ENCODE measurements at places on chromosomes 11 and 22.

DNA sequence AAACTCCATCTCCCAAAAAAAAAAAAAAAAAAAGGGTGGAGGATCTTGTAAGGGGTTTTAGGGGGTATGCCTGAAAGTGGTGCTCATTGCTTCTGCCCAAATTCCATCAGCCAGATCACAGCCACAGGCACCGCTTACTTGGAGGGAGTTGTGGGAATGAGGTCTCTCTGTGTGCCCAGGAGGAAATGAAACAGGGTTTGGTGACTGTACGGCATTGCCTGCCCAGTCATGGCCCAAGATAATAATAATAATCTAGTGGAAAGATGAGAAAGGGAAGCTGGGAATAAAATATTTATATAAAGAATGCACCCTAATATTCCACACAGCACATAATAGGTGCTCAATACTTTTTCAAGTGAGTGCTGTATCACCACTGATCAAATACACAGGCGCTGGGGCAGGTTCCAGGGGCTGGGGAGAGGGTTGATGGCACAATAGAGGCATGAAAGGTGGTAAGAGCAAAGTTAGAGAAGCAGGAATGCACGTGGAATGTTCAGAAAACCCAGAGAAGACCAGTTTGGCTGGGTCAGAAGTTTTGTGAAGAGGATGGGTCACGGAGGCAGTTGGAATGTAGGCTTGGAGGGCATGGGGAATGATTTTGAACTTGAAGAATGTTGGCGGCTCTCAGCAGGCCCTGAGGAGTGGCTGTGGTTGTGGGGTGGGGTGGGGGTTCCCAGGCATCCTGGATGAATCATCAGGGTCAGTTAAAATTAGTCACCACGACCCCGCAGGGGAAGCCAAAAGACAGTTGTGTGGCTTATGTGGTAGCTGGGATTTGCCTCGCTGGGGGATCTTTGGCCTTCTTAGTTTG, 12.5 kb upstream of the MB start:
- peak; percentile 98 for DNase-seq

DNA sequence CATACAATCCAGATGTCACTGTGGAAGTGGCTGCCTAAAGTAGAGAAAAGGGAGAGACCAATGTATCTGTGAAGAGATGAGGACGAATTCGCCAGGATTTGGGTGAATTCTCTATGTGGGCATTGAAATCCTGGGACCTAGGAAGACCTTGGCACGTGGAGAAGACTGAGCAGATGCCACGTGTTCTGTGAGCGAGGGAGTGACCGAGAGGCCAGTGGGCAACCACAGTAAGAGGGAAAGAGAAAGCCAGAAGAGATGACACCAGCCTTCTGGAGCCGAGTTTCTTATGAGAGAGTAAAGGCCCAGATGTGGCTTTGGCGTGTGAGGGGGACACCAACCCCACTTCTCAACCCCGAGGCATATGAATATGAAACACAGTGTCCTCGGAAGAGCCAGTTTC, 228.1 kb downstream of the BUD13 start:
- no peak for DNase-seq

DNA sequence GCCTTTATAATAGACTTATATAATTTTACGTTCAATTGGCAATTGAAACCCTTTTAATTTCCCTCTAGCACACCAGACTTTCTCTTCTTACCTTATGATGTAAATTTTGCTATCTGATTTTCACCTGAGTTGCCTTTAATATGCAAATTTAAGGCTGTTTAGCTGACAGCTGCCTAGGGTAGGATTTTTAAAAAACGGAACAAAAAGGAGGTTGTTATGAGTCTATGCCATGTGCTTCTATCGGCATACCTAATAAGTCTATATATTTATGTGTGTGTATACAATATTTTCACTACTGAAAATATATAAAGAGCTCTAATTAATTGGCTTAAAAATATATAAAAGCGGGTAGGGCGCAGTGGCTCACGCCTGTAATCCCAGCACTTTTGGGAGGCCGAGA, 11.8 kb upstream of the SELENOH start:
- DNase-seq = no peak

DNA sequence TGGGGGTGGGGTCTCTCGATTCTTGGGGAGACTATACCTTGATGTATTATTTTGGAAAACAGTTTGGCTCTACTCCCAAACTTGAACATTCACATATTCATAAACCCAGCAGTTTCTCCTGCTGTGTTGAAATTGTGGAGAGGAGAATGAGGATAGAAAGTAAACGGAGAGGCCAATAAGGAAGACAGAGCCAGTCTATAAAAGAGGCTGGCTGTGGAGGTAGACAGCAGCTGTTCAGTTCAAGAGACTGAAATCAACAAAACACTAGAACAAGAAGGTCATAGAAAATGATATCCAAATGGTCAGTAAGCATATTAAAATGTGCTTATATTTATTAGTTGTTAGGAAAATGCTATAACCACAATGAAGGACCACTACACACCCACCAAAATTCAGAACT, 1.9 kb upstream of the MOGAT2 start:
- no peak for DNase-seq

DNA sequence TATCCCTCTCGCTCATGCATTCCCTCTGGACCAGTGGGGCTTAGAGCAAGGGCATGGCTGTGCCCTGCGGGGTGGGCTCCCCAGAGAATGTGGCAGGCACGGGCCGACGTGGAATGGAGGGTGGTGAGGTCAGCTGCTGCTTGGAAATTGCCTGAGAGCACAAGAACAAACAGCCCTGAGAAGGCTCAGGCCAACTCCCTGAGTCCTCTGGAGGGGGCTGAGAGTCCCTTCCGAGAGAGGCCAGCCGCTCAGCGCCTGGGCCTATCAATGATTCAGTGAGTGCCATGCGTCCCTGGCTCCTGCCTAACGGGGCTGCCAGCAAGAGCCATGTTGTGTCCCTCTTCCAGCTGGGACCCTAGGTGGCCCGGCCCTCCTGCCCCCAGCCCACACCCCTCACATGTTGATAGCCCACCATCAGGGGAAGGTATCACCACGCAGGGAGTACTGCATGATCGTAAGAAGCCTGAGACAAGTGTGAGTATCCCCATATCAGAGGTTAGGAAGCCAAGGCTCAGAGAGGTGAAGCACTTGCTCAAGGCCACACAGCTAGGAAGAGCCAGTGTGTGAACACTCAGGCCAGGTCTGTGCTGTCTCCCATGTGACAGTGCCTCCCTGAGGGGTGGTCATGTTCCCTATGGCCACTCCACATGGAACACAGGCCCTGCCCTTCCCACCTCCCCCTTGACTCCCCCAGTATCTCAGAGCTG, 55.8 kb downstream of the NECTIN1 start:
- no peak for DNase-seq

DNA sequence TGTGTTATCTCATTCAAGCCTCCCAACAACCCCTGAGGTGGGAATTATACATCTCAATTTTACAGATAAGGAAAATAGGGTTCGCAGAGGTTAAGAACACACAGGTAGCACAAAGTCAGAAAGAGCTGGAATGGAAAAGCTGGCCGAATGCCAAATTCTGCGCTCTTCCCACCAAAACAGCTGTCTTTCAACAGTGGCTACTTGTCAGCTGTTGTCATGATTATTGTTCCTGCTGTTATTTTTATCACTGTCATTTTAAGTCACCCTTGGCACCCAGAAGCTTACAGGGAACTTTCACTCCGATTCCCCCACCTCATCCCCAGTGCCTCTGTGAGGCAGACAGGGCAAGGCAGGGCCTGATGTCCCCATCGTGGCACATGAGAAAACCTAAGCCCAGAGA, 74.5 kb upstream of the CSNK2A3 start:
- no peak for DNase-seq
